ENCODE measurements at places on chromosomes 11 and 22.

- no peak for DNase-seq
These were observed 21.5 kb upstream of the EMID1 start for GRCh38 chr22:29183971-29184848.

DNA sequence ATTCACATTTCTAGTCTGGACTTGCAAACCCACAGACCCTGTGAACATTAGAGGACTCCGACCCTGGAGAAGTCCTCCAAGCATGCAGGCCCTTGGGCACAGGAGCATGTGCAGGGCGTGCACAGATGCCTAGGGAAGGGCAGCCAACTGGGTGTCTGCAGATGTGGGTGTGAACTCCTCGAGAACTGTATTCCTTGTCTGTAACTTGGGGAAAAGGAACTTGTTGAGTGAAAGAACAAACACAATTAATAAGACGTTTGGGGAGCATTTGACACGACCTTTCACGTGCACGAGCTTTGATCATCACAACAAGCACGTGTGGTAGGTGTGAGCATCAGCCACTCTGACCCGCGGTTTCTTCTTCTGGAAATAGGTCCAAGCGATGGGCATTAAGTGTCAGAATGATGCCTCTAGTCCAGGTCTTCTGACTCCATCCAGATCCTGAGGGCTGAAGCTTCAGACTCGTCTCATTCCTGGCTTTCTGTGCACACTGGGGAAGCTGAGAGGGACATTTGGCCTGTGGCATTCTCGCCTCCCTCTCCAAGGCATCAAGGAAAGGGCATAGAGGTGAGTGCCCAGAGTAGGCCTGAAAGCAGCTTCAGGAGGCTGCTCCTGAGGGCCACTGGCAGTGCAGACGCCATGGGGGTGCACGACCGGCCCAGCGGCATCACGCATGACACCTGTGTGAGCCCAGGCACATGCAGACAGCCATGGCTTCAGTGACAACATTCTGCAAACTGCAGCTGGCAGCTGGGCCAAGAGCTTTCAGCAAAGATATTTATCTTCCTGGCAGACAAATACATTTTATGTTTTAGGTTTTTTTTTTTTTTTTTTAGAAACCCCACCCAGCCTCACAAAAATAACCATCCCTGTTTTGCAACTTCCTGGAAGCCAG, 32.5 kb downstream of the ALX4 start:
- no peak for DNase-seq

GRCh38 chr11:111026241-111026640, 219.3 kb upstream of the POU2AF2 start:
- no peak for DNase-seq

DNA sequence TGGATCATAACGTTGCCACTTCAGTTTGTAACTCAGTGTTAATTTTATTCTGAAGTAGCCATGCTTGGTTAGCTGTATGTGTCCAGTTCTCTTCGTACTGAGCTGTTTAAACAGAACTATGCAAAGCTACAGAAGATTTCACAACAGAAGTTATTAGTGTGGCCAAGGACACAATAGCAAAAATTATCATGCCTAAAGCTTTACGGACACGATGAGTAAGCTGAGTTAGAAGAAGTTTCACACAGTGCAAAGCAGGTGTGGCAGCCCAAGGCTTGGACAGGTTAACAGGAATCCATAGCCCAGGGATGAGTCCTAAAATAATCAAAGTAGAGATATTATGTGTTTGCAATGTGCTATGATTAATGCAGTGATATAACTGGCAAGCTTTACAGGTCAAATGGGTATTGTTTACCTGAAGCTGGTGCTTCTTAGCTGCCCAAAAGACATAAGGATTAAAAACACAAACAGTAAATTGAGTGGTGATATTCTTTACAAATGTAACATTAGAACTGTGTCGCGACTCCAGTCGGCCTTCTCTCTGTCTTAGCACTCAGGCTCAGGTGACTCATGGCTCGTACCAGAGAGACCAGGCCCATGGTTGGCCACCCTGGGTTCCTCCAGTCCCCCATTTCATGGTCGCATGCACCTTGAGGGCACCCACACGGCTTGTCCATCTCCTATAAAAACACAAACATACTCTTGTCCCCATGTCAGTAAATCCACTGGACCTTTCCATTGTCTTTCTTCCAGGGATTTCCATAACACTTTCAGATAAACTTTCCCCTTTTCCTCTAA, 35.5 kb upstream of the NCAM1 start:
- DNase-seq, result no peak

DNA sequence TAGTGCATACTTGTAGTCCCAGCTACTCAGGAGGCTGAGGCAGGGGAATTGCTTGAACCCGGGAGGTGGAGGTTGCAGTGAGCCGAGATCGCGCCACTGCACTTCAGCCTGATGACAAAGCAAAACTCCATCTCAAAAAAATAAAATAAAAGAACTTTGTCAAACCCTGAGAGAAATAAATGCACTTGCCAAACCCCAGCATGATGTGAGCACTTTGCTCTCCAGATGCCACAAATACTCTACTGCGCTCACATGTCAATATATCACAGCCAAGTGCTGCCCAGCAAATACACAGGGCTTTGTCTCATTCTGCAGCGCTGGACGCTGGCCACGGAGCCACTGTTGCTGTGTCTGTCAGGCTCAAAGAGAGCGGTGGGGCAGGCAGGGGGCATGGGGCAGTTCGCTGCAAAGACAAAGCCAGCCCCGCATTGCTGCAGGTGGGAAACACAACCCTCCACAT, 45.1 kb downstream of the AHNAK start:
- DNase-seq, result peak; percentile 26

DNA sequence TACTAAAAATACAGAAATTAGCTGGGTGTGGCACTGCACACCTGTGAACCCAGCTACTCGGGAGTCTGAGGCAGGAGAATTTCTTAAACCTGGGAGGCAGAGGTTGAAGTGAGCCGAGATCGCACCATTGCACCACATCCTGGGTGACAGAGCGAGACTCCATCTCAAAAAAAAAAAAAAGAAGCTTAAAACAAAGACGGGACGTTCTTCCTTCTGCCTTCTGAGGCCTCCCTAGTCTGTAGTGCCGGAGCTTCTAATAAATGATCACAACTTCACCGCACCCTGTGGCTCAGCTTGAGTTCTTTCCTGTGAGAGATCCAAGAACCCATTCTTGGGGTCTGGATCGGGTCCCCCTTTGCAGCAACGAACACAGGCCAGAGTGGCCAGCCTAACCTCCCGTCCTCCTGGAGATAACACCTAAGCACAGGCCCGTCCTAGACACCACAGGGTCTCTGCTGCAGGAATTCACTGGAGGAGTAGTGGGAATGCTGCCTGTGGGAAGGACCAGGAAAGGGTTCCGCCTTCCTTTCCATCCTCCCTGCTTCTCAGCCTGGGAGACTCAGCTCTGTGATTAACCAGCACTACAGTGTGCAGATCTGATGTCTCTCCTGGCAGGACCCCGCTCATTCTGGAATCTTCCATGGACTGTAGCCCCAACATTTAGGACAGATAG, 2.2 kb upstream of the APOBEC3H start:
- DNase-seq, result no peak

DNA sequence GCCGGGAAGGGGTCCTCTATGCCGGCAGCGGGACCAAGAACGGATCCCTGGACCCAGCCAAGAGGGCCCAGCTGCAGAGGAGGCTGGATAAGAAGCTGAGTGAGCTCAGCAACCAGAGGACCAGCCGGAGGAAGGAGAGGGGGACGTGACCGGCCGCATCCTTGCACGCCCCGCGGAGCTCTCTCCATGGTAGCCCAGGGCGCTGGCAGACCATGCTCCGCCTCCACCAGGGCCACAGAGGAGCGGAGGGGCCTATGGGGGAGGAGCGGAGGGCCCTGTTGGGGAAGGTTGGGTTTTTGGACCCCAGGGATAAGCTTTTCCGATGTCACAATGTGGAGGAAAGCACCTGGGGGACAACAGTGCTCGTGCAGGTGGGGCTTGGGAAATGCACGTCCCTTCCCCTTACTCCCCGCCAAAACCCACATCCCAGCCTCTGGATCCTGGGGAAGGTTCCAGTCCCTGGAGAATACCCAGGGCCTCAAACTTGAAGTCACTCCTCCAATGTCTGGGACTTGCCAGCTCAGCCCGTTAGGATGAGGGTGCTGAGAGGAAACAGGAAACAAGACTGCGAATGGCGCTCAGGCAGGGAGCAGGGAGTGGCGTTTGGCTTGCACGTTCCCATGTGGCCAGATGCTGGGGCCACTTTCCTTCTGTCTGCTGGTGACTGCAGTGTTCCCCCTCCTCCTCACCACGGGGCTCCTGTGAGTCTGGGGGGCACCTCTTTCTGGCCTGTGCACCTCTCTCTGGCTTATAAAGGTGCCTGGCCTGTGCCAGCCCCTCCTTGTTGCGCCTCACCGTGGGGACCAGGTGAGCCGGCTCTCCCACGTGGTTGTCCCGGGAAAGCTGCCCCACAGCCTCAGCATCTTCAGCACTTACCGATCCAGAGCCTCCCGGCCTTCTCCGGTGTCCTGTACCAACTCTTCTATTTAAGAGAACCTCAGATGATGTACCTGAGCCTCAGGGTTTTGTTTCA, 36.2 kb downstream of the IGHMBP2 start:
- no peak for DNase-seq

- no peak for DNase-seq
These were observed 26.8 kb downstream of the DIXDC1 start for GRCh38 chr11:111963931-111964340.

DNA sequence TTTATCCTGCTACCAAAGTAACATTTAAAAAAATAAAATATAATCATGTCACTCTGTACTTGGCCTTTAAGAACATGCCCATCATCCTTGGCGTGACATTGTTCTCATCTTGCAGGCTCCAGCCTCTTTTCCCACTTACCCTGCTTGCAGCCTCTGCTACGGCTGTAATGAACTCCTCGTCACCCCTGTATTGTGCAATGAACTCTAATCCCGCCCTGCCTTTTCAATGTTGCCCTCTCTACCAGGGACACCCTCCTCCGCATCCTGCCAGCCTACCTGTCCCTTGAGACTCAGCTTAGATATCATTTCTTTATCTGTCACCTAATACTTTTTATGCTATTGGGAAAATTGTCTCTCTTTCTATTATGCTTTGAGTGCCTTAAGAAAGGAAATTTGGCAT, 12.6 kb upstream of the MMP20 start:
- DNase-seq, result no peak

DNA sequence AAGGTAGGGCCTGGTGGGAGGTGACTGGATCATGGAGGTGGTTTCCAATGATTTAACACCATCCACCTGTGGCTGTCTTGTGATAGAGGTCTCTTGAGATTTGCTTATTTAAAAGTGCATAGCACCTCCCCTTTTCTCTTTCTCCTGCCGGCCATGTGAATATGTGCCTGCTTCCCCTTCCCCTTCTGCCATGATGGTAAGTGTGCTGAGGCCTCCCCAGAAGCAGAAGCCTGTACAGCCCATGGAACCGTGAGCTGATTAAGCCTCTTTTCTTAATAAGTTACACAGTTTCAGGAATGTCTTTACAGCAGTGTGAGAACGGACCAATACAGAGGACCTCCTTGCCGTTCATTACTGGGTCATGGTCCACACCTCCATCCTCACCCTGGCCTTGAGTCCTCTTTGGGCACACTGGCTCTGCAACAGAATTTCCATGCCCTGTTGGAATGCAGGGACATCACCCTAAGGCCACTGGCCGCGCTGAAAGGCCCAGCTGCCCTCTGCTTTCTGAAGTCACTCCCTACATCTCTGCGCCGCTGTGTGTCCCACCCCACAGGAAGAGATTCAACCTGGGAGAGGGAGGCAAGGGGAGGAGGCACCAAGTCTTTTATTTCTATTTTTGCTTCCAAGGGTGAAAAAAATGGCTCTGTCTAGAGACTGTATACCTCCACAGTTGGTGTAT, 49.0 kb upstream of the DKK3 start:
- no peak for DNase-seq

- DNase-seq, result no peak
These were observed 18.0 kb downstream of the EHF start for GRCh38 chr11:34638897-34639296.

GRCh38 chr11:19805376-19805775, 92.7 kb downstream of the NAV2 start:
- no peak for DNase-seq

- DNase-seq, result no peak
These were observed 199.9 kb downstream of the MAML2 start for GRCh38 chr11:96143041-96143521.

DNA sequence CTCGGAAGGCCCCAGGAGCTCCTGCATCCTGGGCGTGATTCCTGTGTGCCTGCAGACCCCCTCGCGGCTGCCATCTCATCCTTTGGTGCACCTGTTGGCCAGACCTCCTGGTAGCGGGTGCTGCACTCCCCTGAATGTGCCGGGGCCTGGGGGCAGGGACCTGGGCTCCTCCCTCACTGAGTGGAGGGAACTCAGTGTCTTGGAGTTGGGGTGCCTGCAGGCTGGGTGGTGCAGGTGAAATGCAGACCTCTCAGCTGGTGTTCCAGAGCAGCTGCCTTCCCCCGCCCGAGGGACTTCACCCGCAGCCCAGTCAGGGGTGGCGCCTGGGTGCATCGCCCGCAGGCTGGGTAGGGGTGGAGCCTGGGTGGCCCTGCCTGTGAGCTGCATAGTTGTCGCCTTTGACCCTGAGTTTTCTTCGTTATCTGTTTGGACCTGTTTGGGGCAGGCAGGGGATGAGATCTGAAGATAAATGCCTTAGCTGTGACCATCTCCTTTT, 31.4 kb downstream of the LRP5 start:
- DNase-seq, result no peak

DNA sequence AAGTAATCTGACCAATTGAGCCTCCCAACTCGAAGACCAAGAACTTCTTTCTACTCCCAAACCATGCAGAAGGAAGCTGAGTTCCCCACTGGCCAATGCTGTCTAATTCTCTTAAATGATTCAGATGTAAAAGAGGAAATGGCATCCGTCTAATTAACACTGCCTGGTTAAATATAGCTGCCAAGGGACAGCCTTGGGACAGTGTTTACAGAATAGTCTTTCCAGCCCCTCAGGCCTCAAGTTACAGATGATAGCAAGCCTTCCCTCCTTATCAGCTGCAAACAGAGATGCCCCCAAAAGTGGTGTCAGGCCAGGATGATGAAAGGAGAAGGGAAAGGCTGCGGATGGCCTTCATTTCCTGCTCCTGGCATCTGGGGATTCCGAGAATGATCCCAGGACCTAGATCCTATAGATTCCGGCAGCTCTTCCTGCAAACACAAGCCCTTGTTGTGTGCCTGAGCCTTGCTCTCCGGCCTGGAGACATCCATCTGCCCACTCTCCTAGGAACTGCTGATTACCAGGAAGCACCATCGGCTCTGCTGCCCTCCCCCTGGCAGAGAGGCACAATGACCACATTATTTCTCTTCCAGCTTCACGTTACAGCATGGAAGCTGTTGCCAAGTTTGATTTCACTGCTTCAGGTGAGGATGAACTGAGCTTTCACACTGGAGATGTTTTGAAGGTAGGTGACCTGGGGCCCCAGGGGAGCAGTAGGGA, 13.5 kb upstream of the TMA7B start:
- DNase-seq, result no peak

DNA sequence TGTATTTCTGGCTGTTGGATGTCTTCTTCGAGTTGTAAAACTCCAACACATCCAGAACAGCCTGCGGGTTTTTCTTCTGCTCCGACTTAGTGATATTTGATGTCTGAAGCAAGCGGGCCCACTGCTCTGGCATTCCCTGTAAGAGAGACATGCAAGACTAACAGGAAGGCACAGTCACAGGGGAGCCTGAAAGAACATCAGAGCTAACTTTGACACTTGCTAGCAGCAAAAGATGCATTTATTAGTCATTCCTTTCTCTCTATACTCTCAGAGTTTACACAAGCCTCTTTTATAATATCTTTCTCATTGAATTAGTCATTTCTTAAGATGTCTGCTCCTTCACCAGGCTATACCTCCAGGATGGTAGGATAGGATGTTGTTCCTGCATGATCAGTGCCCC, 77.8 kb upstream of the GDPD4 start:
- DNase-seq, result peak; percentile 39

GRCh38 chr11:13480198-13480597, 15.6 kb downstream of the PTH start:
- DNase-seq, result no peak

- peak; percentile 22 for DNase-seq
These were observed 912 bp downstream of the KREMEN1 start for GRCh38 chr22:29073618-29074275.
